ENCODE measurements at places on chromosomes 6 and 20. TPM values are rescaled to one million over a fixed set of nuclear protein-coding genes. Genes with fewer than 3 reads are reported as not detected.

The ADGRF1 gene
- polyA plus RNA-seq: not detected

The C20orf141 gene
- polyA plus RNA-seq: not detected

The SLC17A3 gene
- polyA plus RNA-seq: not detected

The CST4 gene
- not detected for polyA plus RNA-seq

The EFCAB8 gene
- 0.06 TPM for polyA plus RNA-seq

DNA sequence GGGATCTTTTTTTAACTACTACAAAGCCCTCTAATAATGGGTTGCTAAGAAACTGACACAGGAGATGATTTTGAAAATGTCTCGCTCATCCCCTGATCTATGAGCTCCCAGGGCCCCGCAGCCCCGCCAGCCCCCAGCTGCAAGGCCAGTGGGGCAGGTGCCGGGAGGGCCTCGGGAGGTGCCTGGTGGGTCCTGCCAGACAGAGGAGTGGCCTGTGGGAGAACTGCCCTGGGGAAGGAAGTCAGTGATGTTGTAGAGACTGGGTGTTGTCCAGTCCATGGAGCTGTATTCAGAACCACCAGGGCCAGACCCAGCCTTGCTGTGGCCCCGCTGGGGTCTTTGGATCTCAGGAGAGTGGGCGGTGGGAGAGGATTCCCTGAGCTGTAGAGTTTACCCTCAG, 258.7 kb downstream of the TAF4 start:
- H3K36me3 ChIP-seq: no peaks in the 10 kb centered on the region
- DNase-seq: no peak
- no peaks in the 10 kb centered on the region for H3K4me1 ChIP-seq
- H3K27me3 ChIP-seq: peaks cover 3% of the 10 kb centered on the region

- no peaks in the 10 kb centered on the region for H3K27me3 ChIP-seq
- no peak for DNase-seq
- H3K4me1 ChIP-seq: no peaks in the 10 kb centered on the region
- H3K36me3 ChIP-seq: no peaks in the 10 kb centered on the region
- H3K27ac ChIP-seq: no peak overlapping the region
These were observed 71.3 kb downstream of the EFHC1 start for GRCh38 chr6:52491203-52492069.

- no peak overlapping the region for H3K4me3 ChIP-seq
- no peak for DNase-seq
- H3K4me1 ChIP-seq: no peaks in the 10 kb centered on the region
- H3K27ac ChIP-seq: no peak overlapping the region
- H3K27me3 ChIP-seq: peaks cover 1% of the 10 kb centered on the region
These were observed 9.8 kb upstream of the NDUFAF4 start for GRCh38 chr6:96907498-96907897.

- no peak for DNase-seq
- no peaks in the 10 kb centered on the region for H3K27me3 ChIP-seq
- H3K4me1 ChIP-seq: no peaks in the 10 kb centered on the region
- no peaks in the 10 kb centered on the region for H3K36me3 ChIP-seq
These were observed 201.9 kb downstream of the MOXD1 start for GRCh38 chr6:132199343-132199742.

DNA sequence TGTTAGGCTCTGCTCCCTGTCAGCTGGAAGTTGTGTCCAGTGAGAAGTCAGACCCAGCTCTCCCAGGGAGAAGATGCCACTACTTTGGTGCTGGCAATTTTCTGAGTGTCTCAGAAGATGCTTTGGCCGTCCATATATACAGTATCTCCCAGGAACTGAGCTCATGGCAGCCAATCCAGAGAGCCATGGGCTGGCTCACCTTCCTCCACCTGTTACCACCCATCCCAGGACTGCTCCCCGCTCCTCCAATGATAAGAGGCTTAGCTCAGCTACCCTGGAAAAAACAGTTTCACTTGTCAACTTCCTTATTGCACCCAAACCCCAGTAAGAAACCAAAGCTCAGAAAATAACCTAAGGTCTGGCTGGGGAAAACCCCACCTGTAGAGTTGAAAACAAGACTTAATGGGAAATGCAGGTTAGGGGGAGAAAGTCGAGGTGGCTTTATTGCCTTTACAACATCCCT, at the start of gene BNIP5:
Gene BNIP5 (minus strand): TSS at position 110 of the 463 bp plus-strand sequence. CDS start 6,198 bp downstream, outside the sequence.
- H3K27ac ChIP-seq: no peak within 1 kb of the TSS
- H3K27me3 ChIP-seq: peaks cover 9% of the 10 kb centered on the region
- peaks cover 5% of the 10 kb centered on the region for H3K4me1 ChIP-seq
- no peaks in the 10 kb centered on the region for H3K36me3 ChIP-seq

- no peaks in the 10 kb centered on the region for H3K4me1 ChIP-seq
- H3K27ac ChIP-seq: no peak overlapping the region
- H3K36me3 ChIP-seq: no peaks in the 10 kb centered on the region
- H3K27me3 ChIP-seq: no peaks in the 10 kb centered on the region
These were observed 15.0 kb downstream of the CALHM6 start for GRCh38 chr6:116476002-116476678.

GRCh38 chr20:14696937-14697336, 359.5 kb upstream of the FLRT3 start:
- no peak overlapping the region for H3K4me3 ChIP-seq
- no peaks in the 10 kb centered on the region for H3K4me1 ChIP-seq
- H3K27me3 ChIP-seq: no peaks in the 10 kb centered on the region
- no peak overlapping the region for H3K27ac ChIP-seq
- DNase-seq: no peak

- H3K27me3 ChIP-seq: peaks cover 2% of the 10 kb centered on the region
- H3K27ac ChIP-seq: no peak overlapping the region
- H3K4me1 ChIP-seq: no peaks in the 10 kb centered on the region
- DNase-seq: no peak
These were observed 12.3 kb downstream of the MAP3K7 start for GRCh38 chr6:90574610-90575009.
